ENCODE measurements at places on chromosomes 2 and 18.

GRCh38 chr2:74530239-74531187 is 780 bp downstream of the HTRA2 start:
- DNase-seq = no peak

GRCh38 chr2:179745635-179746256 is 115.7 kb downstream of the ZNF385B start:
- DNase-seq = no peak

GRCh38 chr2:199999166-199999565 is 43.8 kb downstream of the MAIP1 start:
- no peak for DNase-seq

DNA sequence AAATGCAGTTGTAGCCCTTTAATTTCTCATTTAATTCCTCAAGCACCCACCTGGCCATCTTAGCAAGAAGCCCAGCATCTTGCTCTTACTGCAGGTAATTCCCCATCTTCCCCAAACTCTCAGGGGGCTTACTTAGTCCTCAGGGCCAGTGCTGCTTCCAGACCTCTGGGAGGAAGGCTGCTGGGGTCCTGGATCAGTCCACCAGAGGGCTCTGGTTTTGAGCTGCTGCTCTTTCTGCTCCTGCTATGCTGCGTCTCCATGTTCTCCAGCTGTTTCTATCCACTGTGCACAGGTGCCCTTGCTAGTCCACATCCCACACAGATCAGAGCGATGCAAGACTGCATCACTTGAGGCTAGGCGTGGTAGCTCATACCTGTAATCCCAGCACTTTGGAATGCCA is 34.5 kb upstream of the TMEM87B start:
- DNase-seq = no peak

- no peak for DNase-seq
Measured at GRCh38 chr2:179936654-179937053, 70.4 kb downstream of the CWC22 start.

DNA sequence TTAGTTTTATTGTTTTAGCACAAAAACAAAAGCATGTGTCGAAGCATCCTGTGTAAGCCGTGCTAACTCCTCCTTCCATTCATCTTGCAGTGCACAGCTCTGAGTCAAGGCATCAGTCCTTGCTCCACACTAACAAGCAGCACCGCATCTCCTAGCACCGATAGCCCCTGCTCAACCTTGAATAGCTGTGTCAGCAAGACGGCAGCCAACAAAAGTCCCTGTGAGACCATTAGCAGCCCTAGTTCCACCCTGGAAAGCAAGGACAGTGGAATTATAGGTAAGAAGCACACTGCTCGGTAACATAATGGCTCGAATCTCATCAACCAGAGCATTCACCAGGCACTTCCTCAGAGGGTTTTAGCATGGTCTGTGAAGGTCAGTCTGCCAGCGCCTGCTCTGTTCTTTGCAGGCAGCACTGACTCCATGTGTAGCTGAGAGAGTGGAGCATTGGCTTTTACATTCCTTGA is 136.2 kb downstream of the WDSUB1 start:
- no peak for DNase-seq

GRCh38 chr18:2515908-2516625 is 55.2 kb downstream of the METTL4 start:
- no peak for DNase-seq

GRCh38 chr2:71256421-71256820 is 29.5 kb upstream of the PAIP2B start:
- DNase-seq = no peak

- DNase-seq = no peak
Measured at GRCh38 chr2:108382196-108382595, 4.4 kb downstream of the SULT1C4 start.

DNA sequence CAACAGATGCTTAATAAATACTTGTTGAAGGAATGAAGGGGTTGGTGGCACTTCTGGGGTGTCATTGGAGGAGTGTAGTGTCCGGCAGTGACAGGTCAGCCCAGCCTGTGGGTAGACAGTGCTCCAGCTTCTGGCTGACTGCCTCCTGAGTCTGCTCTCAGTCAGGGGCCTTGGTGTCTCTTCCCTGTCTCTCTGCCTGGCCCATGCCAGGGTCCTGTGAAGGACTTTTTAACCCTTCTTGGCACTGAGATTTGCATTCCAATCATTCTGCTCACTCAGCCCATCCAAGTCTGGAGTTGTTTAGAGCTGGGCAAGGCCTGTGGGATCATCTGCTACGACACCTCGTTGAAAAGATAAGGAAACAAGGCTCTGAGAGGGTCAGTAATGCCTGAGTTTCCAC is 1.4 kb upstream of the KCNK3 start:
- no peak for DNase-seq

- DNase-seq = no peak
Measured at GRCh38 chr2:71611781-71612527, 158.6 kb downstream of the DYSF start.

DNA sequence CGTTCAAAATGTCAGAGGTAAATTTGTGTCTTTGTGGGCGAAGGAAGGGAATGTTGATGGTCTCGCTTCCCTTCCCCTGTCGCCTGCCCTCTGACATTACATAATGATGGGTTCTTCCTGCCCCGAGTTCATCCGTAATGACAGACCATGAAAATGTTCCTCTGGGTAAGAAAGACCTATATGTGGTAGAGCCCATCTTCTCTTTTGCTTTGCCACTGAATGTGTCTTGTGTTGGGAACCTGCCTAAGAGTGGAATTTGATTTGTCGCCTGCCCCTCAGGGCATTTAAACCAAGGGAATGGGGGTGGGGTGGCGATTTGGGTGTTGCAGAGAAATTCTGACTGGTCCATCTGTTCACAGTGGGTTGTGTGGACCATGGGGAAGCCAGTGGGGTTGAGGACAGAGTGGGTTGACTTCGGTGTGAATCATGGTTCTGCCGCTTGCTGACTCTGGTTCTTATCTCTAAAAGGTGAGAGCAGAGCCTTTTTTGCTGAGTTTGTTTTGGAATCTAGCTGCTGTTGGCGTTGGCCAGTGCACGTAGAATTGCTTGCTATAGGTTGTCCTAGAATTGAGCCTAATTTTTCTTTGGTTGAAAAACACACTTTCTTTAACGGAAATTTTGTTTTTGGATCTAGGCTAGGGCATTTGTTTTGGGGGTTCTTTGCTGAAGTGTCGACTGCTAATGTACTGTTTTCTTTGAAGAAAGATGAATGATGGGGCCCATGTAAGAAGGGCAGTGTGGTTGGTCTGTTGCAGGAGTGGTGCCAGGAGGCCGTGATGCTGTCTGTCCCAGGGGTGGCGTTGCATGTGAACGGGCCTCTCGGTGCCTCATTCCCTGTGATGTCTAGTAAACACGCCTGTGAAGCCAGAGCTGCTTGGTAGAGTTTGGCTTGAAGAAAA is 1.3 kb downstream of the INPP4A start:
- DNase-seq = no peak

DNA sequence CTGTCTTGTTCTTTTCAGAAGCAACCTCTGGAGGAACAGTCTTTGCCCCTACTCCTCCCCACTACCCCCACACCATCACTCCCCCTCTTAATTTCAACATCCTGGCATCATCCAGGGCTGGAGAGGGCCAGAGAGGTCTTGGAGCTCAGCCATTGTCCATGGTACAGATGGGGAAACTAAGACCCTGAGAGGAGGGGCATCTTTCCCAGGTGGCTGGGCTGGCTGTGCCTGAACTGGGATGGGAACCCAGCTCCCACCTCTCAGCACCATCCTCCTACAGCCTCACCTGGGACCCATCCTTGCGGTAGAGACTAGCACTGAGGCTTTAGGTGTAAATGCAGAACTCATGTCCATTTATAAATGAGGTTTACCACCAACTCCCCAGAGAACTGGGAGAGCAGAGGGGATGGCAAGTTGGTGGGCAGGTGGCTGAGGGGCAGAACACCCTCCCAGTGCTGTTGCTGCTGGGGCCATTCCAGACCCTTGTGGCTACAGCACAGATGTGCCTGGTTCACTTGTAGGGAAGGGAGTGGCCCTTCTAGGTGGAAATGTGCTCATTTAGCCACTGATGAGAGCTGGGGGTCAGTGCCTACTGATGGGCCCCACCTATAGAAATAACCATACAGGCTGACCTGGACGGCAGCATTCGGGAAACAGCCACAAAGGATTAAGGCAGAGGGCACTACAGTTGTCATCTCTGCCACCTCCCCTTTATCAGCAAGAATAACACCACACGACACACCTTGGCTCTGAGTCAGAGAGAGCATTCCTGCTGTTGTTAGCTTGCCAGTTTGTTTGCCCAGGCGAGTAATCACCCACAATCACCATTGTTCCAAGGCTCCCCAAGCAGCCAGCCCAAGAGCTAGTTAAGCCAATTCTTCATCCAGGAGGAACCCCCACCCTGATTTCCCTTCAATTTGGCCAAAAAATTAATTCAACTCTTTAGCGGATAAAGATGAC is 2.1 kb downstream of the MLPH start:
- DNase-seq = no peak
